ENCODE measurements at places on chromosomes 4 and X.
A peak's percentile ranks its signal among the peaks of the same experiment; 100 is the strongest.

- no peak for DNase-seq
Measured at GRCh38 chrX:107484002-107484726, 34.7 kb downstream of the FRMPD3 start.

DNA sequence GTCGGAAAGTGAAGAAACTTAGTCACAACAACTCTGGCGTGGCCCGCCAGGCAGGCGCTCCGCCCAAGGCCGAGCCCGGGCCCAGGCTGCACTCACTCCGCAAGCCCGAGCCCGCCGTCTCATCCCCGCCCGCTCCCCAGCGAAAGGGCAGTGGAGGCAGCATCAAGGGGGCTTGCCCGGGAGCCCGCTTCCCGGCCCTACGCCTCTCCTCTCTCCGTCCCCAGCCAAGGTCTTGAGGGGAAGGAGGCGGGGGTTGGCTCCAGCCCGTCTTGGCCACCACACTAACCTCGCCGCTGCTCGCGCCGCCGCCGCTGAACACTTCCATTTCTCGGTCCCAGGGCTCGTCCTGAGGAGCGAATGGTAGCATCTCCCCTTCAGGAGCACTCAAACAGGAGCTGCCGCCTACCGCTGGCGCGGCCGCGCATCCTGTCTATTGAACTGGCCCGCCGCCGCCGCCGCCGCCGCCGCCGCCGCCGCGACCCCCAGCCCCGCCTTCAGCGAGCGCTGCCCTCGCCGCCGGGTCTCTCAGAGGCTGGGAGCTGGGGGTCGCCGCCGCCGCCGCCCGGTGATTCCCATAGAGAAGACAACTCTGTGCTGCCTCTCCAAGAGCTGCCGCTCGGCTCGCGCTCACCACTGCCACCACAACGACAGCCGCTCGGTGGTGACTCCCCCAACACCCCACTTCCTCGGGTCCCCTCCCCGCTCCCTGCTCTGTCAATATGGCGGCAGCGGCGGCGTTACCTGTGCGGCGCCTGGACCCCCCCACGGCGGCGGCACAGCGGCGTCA is at the start of gene RPS6KA6:
Gene RPS6KA6 (minus strand): TSS at position 667 of the 787 bp plus-strand sequence. CDS start 300 bp downstream, at position 367.
- no peak for DNase-seq

DNA sequence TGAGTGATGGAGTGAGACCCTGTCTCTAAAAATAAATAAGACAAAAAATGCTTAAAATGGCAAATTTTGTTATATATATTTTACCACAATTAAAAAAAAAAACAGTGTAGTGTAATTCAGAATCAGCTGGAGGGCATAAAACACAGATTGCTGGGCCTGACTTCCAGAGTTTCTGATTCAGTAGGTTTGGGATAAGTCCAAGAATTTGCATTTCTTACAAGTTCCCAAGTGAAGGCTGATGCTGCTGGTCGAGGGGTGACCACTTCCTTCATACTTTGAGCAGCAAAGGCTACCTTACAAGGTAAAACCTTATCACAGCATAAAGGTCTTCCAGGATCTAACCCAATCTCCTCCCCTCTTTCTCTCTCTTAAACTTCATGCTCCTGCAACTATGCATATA is 40.7 kb downstream of the KLHL8 start:
- DNase-seq = no peak

GRCh38 chr4:122710434-122711308 is 21.8 kb upstream of the BBS12 start:
- DNase-seq = no peak

DNA sequence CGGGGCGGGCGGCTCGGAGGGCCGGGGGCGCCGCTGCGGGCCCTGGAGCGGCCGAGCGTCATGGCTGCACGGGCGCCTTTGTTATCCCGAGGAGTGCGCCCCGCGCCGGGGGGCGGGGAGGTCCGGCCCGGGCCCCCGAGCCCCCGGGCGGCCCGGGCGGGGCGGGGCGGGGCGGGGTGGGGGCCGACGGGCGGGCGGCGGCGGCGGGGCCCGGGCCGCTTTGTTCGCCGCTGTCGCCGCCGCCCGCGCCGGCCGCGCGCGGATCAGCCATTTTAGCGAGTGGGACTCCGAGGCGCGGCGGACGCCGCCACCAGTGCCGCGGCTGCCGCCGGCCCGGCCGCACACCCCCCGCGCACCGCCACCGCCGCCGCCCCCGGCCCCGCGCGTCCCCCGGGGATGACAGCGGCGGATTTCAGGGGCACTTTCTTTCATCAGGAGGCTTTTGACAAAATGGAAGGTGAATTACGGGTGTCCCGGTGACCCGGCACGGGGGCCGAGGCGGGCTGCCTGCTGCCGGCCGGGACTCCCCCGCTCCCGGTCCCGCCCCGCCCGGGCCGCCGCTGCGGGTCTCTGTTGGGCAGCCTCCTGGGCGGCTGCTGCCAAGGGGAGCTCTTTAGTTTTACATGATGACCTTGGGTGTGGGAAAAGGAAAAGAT is 1.2 kb downstream of the HMGB3 start:
- DNase-seq = no peak

DNA sequence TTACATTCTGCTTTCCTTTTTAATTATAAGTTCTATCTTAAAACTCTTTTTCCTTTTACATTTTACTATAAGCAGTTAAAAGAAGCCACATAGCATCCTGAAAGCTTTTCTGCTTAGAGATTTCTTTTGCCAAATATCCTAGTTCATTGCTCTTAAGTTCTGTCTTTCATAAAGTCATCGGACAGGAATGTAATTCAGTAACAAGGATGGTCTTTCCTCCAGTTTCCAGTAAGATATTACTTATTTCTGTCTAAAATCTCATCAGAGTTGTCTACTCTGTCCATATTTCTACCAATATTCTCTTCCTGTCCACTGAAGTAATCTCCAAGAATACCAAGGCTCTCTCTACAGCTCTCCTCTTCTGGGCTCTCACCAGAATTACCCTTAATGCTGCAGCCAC is 37.5 kb upstream of the ADH1C start:
- no peak for DNase-seq

DNA sequence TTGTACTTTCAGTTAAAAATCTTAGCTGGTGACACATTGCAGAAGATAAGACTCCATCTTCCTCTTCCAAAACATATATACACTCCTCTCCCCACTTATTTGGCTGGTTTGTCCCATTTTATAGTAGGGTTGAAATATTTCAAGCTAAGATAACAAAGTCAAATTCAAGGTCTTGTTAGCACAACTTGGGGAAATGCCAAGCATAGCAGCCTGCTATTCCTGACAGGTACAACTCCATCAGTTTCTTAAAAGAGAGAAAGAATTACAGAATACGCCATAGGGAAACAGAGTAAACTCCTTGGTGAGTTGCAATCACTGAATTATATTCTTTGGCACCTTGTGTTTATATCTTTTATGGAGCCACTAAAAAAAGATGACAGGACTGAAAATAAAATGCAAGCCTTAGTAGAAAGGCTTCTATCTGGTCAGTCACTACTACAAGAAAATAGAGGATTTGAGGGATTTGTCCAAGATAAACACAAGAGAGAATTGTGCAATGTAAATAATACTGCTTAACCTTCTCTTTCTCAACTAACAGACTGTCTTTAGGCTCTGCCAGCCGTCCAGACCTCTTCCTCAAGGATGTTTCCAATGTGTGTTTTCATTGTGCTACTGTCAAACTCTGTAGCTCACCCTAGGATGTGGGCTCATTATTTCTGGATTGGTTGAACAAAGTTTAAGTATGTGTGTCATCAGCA is 170.3 kb downstream of the VEGFC start:
- no peak for DNase-seq

DNA sequence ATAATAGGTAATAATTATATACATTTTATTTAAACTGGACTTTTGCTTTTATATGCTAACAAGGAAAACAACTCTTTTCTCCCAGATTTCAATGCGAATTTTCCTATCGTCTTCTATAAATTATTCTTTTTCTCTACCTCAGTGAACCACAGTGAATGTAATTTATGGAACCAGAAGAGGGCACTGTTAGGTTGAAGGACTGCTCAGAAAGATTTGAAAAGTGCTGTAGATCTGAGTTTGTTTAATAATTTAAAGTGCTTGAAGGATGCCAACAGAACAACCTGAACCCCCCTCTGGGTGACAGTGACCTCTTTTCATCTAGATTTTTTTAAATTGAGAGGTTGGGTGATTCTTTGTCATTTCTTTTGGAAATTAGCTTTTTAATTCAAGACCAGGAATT is 54.9 kb downstream of the PHOX2B start:
- DNase-seq = no peak

DNA sequence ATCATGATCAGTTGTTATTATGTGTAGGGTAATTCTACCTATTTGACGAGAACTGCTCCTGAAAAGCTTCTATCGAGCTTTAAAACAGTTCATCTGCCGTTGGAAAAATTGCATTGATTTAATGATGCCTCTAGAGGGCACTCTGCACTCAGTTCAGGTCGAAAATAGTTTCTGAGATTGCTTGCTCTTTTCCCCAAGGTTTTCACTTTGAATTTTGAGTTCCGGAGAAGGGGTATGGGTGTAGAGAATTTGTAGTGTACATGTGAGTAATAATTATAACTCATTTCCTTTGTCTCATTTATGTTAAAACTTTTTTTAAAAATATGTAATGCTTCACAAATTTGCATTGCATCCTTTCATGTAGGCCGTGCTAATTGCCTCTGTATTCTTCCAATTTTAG is 28.4 kb upstream of the TNIP3 start:
- DNase-seq = no peak

- no peak for DNase-seq
Measured at GRCh38 chrX:40809210-40809609, 73.9 kb upstream of the MED14 start.

DNA sequence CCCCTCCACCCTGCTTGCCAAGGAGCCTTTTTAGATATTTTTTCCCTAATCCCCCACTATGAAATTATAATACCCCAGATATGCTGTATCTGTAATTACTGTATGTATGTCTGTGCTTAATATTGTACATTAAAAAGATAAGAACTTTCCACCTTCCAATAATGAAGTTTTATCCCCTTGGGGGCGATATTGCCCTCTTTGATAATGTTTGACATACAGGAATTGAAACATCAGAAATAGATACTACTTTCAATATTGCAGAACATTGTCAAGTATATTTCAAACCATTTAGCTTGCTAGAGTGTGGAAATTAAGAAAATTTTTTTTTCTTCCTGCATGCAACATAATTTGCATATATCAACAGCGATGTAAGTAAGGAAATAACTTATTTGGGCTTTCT is 58.9 kb downstream of the NAF1 start:
- DNase-seq = no peak

GRCh38 chrX:108285918-108286317 is 152.3 kb downstream of the COL4A6 start:
- DNase-seq = no peak

- no peak for DNase-seq
Measured at GRCh38 chrX:3451571-3451970, 105.1 kb upstream of the MXRA5 start.

DNA sequence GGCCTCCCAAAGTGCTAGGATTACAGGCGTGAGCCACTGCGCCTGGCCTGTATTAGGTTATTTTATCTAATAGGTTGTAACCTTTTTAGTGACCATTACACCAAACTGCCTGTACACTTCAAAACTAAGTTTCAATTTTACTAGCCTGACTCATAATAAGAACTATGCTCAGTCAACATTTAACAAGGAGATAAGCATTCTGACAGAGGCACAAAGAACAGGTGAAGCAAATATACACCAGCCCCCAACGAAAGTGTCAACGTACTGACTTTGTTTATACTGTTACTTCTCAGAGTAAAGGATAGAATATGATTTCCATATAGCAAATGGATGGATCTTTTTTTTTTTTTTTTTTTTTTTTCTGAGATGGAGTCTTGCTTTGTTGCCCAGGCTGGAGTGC is 62.8 kb downstream of the SHISA3 start:
- DNase-seq = no peak

- DNase-seq = no peak
Measured at GRCh38 chrX:4690521-4690920, 977.1 kb upstream of the PRKX start.

GRCh38 chr4:6395466-6396228 is 76.8 kb downstream of the PPP2R2C start:
- no peak for DNase-seq

DNA sequence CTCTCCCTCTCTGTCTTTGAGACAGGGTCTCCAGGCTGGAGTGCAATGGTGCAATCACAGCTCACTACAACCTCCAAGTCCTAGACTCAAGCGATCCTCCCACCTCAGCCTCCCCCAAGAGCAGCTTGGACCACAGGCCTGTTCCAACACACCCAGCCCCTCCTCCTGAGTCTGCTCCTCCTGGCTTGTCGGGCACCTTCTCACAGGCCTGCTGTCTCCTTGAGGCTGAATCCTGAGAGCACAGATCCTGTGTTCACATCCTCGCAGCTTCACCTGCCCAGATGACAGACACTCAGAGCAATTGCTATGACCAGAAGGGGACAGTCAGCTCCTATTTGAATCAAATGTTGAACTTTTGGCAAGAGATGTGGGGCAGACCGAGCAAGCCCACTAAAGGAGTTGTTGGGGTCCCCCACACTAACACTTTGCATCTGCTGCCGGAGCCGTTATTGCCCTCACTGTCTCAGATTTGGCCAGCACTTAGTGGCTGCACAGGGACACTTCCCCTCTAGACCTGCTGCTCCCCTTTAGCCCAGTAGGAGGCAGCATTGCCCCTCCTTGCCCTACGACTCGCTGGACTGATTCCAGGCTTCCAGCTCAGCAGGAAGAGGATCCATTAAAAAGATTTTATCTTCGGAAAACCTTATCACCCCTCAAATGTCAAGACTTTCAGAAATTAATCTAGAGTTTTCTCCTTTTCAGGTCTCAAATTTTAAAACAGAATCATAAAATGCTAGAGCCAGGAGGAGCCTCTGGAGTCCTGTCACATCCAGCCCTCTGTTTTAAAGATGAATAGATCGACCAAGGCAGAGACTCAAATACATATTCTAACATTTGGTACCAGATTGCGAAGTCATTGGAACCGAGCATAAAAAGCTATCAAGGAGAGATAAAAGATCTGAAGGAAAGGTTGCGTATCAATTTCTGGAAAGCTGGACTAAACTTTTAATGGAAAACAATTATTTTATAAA is 113.7 kb downstream of the USP46 start:
- DNase-seq = peak; percentile 23

DNA sequence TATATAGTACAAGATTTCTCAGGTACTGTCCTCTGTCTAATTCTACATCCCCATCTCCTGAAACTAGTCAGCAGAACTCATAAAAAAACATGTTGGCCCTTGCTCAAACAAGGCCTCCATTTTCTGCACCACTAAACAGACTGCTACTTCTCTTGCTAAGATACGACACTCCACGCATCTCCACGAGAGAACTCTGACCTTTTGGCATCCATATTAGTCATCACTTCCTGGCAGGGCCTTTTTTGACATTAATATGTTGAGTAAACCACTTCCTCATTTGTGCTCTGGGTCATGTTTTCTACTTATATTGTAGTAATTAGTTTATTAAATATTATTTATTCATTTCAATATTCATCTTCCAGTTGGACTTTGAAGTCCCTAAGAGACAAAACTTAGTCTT is 65.6 kb downstream of the DCAF8L1 start:
- no peak for DNase-seq

DNA sequence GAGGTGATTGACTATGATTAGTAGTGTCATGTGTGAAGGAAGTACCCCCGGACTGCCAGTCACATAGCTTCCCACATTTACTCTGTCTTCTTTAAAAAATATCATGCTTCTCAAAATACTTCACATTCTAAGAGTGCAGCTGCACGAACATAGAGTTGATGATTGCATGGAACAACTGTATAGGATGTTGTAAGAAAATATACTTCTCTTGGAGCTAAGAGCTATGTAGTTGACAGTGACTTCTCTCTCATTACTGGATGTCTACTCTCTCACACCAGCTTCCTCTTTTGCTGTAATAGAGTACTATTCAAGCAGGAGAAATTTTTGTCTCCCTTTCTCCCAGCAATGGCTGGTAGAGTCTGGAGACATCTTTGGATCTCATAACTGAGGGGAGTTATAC is 99.4 kb upstream of the PUDP start:
- DNase-seq = no peak

- no peak for DNase-seq
Measured at GRCh38 chrX:39396358-39396995, 595.2 kb downstream of the MID1IP1 start.
